Thoracic aorta (tissue), 2 donors: ENCODE measurements at places on chromosomes 3 and 15.

GRCh38 chr15:55037071-55037470, 159.7 kb downstream of the RSL24D1 start:
- no peak for DNase-seq

GRCh38 chr3:57942388-57942787, 65.8 kb upstream of the FLNB start:
- no peak for DNase-seq

GRCh38 chr3:84789961-84790360, 168.8 kb upstream of the CADM2 start:
- no peak for DNase-seq

DNA sequence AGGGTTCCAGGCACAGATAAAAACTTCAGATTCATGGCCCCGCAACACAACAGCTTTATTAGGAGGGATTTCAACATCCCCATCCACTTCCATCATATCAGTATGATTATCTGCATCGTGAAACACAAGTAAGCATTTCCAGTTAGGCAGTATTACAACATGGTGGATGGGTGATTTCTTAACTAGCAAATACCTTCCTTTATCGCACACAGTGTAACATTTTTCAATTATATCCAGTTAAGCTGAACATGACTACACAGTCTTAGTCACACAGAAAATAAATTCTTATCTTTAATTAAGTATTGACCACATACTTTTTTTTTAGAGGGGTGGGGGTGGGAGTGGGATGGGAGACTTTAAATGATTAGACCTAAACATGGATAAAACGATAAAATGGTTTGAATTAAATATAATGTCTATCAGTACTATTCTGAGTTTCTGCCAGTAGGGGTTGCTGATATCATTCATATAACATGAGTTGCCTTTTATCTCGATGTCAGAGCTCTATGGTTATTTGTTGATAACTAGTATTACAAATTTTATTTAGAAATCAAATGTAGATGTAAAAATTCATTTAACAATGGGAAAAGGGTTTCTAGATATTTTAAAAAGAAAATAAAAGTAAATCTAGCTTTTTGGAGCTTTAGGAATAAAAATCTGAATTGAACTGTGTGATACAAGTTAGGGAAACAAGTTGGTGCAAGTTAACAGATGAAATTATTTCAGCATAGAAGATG, 146.6 kb downstream of the TBL1XR1 start:
- no peak for DNase-seq

DNA sequence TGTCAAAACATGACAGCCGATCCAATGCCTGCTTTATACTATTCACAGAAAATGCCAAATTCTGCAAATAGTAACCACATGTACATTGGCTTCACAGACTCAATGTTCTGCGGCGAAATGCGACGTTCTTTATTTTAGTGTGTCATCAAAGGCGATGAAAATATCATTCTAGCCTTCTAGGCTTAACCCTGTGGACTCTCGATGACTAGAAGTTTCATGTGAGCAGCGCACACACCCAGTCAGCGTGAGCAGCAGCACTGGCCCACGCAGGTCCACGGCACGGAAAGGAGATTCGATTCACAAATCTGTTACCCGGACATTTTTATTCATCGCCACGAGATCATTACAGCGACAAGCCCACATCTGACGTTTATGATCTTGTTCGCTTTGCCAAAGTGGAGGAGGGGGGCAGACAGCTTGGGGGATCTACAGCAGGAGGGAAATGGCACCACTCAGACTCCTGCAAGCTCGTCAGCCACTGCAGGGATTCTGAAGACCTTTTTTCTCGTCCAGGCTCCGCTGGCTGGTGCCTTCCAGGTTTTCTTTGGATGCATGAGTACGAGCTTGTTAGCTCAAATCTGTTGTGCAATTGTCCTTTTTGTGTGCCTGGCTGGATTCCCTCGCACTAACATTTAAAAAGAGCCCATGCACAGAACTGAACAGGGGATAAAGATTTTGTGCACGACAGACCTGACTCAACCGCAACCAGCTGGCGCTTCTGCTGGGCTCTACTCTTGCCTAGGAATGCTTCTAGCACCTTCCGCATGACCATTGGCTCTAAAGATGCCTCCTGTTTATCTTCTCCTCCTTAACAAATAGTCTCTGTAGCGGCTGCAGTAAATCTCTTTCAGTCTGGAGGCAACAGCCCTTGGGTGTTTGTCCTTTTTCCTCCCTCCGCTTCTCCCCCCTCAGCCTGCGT, 938.4 kb downstream of the MCTP2 start:
- no peak for DNase-seq

- no peak for DNase-seq
These were observed 168.9 kb downstream of the KLHL25 start for GRCh38 chr15:85625856-85626255.

DNA sequence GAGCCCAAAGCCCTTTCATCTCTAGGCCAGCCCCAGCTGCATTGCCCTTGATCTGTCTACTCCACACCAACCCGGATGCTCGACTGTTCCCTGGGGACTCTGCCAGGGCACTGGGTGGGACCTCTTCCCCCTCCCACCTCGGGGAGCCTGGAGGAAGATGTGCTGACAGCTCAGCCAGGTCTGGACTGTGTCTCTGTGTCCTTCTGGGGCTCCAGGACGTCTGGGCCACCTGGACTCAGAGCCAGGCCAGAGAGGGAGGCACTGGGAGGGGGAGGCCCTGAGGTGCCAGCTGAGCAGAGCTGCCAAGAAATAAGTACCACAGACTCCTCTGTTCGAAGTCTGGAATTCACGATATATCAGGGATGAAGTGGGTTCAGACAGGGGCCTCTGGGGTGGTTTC, 5.8 kb upstream of the HCN4 start:
- no peak for DNase-seq

DNA sequence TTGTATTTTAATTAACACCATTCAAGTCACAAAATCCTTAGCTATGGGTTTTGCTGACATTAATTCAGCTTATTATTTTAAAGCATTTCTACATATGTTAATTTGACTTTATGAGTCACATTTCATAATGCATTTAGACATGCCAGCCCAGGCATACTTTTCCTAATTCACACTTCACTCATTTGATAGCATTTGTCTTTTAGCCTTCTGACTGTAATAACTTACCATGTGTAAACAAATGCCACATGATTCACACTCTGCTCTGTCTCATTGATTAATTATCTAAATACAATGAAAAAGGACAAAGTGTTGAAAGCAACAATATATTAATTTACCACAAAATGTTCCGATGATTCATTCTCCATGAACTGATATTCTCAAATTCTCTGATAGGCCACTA, 927.8 kb upstream of the EPHA6 start:
- no peak for DNase-seq

- DNase-seq = no peak
These were observed 74.7 kb upstream of the CNTN4 start for GRCh38 chr3:2023959-2024358.

DNA sequence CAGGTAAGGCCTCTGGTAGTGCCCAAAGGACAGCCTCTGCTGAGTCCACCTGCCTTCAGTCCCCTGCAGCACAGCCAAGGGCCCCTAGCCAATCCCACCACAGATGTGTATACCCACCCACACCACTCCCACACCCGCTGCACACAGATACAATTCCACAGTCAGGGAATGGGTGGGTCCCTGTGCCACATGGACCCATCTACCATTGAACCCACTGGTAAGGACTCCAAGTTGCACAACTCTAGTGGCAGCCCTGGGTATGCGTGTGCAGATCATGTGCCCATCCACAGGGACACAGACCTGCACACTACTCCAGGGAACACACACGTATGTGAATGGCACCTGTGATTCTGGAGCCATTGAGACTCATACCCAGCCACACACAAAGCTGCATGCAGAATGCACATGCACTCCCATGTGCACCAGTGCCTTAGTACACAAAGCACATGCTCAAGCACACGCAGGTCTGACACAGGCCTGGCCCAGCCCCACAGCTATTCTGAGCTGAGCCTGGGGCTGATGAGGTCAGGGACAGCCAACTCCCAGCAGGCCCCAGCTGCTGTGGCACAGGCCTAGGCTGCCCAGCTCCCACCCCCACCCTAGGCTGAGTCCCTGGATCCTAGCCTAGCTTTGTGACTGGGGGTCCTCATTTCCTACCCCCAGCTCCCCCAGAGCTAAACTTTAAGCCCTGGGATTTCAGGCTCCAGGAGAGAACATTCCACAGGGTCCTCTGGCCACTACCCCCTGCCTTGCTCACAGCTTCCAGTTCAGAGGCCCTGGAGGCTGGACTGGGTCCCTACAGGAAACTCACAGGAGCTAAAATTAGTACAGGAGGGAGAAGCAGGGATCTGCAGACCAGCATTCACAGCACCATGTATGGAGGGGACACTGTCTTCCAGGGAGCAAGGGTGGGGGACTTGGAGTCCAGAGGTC, 2.7 kb upstream of the ALS2CL start:
- no peak for DNase-seq

GRCh38 chr3:129016720-129017483, 15.8 kb downstream of the EFCC1 start:
- DNase-seq = no peak

DNA sequence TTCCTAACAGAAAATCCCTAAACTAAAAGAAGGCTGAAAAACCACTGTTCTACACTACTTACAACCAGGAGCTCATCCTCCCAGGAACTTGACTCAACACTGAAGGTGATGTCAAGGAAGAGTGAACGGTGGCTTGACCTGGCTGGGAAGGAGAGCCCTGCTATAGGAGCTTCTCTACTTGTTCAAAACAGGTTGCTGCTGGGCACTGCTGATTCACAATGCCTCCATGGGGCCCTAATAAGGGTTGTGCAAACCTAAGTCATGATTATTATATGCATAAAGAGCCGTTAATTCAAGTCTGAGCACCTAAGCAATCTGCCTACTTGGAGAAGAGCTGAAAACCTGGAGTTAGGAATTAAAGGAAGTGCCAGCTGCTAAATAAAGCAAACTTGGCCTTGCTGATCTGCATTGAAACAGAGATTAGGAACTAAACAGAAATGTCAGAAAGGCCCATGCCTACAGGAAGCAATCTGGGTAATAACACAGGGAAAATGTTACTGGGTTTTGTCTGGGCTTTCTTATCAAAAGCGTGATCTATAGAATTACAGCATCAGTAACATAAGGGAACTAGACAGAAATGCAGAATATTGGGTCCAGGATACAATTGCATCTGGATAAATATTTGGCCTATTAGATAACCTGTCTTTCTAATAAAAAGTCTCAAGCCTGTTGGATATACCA, 243.2 kb downstream of the NEK10 start:
- no peak for DNase-seq

GRCh38 chr3:160982491-160982890, 122.7 kb downstream of the B3GALNT1 start:
- no peak for DNase-seq

- DNase-seq = no peak
These were observed 19.9 kb downstream of the IQGAP1 start for GRCh38 chr15:90407871-90408317.

DNA sequence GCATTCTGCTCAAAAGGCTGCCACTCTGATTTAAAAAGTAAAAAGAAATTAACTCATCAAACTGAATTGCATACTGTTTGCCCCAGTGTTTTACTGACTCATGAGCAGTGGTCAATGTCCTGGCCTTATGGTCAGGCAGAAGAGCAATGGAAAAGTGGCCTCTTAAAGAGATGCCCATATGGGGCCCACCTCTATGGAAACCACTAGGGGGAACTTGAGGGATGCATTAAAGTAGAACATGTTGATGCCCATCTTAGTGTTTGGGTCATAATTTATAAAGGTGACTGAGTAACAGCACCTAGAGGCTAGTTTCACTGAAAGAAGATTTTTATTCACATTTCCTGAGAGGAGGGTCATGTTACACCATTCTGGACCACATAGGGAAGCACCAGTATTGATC, 66.5 kb upstream of the RNU6-1 start:
- DNase-seq = no peak

DNA sequence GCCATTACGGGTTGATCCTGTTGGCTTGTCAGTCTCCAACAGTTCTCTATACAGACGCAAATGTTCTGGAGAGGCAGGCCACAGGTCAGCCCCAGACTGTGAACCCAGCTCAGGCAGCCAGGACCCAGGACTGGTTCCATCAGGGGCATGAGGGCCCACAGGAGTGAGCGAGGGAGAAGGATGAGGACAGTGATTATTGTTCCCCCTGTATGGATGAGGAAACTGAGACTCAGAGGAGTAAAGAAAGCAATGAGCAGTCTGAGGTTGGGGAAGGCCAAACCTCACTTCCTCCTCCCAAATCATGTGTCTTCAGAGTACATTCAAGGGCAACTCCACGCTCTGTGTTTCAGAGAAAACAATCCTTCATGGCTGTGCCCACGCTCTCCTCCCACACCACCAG, 121.9 kb downstream of the RPLP1 start:
- no peak for DNase-seq

GRCh38 chr15:73054417-73054953, 2.2 kb downstream of the NEO1 start:
- DNase-seq = no peak

DNA sequence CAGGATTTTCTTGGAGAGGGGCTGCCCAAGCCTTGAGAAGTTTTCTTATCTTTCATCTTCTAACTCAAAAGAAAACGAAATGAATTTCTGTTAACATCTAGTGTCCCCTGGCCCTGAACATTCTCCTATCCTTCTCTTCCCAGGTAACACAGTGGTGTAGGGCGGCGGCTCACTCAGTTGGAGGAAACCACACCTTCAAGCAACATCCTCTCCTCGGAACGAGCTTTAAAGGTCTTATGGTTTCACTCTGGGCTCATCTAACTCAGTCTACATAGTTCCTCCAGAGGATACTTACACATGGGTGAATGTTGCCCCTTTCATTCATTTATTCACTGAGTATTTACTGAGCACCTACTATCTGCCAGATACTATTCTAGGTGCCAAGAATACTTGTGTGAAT, 31.0 kb upstream of the KLHL6 start:
- no peak for DNase-seq

DNA sequence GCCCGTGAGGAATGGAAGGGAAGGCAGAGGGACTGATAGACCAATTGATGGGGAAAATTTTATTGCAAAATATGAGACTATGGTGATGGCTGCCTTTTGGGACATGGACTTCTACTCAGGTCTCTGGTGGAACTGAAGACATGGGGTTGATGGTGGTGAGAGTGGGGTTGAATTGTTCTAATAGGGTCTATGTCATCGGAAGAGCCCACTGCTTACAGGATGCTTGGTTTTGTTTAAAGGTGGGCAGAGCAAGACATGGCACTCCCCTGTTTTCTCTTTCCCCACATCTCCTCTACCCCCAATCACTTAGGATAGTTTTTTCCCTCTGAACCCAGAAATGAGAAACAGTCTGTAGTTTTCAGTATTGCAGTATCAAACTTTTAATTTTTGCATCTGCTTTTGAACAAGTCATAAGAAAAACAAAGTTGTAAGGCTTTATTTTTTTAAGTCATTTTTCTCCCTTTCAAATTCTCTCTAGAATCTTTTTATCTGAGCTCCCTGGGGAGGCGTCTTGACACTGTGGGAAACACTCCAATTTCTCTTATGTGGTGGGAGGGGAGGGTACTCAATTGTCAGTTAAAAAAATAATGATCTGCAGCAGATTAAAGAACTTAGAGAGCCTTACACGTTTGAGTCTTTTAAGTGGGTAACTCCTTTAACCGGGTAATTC, 276.2 kb upstream of the TBC1D5 start:
- DNase-seq = no peak

- no peak for DNase-seq
These were observed 20.1 kb downstream of the RFT1 start for GRCh38 chr3:53109891-53110771.

- no peak for DNase-seq
These were observed 145.2 kb downstream of the SHQ1 start for GRCh38 chr3:72702997-72703396.
